Activated CD8-positive, alpha-beta memory T cell treated with anti-CD3 and anti-CD28 coated beads for 1 hour (primary cell): ENCODE measurements at places on chromosomes 1 and 21.
A peak's percentile ranks its signal among the peaks of the same experiment; 100 is the strongest.

DNA sequence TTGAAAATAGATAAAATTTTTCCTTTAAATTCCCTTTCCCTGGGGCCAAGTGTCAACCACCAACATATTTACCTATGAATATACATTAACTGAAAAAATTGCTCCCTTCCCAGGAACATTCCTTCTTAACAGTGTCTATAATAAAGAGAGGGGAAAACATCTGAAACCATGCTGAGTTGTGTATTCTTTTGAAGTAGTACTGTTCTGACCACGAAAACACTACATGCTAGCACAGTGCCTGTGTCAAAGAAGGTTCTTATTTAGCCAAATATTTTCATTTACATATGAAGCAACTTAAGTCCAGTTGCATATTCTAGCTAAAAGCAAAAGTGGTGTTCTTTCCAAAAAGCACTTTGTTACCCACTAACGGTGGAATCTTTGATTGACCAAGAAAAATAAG is 311.2 kb downstream of the VAV3 start:
- no peak for DNase-seq

DNA sequence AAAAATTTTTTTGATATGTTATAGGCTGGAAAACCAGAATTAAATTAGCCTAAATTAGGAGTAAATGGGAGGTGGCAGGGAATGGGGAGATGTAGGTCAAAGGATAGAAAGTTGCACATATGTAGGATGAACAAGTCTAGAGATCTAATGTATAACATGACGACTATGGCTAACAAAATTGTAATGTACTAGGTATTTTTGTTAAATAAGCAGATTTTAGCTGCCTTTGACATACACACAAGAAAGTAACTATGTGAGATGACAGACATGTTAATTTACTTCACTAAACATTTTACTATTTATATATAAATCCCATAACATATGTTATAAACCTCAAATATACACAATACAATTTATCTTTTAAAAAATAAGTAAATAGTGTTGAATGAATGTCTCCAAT is 30.2 kb upstream of the GLIS1 start:
- no peak for DNase-seq

- no peak for DNase-seq
These were observed 316.8 kb downstream of the NFIA start for GRCh38 chr1:61399199-61399598.

GRCh38 chr1:44696789-44697345 is 22.4 kb downstream of the ARMH1 start:
- no peak for DNase-seq

DNA sequence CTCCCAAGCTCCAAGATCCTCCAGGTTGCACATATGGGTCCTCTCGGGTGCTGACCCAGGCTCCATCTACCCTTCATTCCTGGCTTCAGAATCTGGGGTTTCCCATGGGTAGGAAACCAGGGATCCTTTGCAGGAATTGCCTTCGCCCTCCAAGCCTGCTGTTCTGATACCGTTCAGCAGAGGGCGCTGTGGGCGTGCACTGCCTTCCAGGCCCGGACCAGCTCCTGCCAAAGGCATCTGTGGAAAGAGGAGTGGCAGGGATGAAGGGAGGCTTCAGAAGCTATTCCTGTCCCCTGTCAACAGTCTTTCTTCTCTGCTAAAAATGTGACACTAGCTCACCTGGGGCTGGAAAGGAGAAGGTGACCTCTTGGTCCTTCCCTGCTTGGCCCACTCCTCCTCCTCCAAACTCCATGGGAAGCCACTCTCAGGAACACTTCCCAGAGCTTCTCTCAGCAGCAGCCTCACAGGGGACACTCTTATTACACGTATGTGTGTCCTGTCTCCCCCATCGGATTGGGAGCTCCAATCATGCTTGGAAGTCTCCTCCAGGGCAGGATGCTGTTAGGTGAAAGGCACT is 71.2 kb downstream of the VWA5B1 start:
- no peak for DNase-seq

GRCh38 chr1:182875889-182876288 is 36.7 kb downstream of the DHX9 start:
- no peak for DNase-seq

- no peak for DNase-seq
These were observed 2.0 kb downstream of the FCER1G start for GRCh38 chr1:161216945-161217712.

GRCh38 chr1:23594927-23595353 is 35.6 kb upstream of the ID3 start:
- DNase-seq = no peak

- no peak for DNase-seq
These were observed 45.1 kb upstream of the MPC2 start for GRCh38 chr1:167981933-167982332.

- DNase-seq = no peak
These were observed 287.7 kb downstream of the SDCCAG8 start for GRCh38 chr1:243543501-243543900.

- no peak for DNase-seq
These were observed 20.5 kb downstream of the LSS start for GRCh38 chr21:46207920-46208591.

- DNase-seq = no peak
These were observed 62.3 kb downstream of the GRIK3 start for GRCh38 chr1:36971852-36972618.

DNA sequence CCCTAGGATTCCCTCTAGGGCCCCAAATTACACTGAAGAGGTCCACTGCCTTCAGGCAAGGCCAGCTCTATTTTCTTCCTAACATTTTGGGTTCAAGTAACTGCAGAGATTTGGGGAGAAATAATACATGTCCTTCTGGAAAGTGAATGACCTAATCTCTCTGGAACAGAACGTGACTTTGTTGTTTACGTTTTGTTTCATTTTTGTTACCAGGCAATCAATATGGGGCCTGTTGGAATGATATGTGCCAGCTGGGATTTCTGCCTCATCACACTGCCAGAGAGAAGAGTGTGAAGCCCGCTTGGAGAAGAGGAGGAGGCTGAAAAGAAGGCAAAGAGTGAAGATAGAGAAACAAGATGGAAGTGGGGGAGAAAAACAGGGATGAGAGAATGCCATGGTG is 116.7 kb downstream of the FASLG start:
- no peak for DNase-seq

GRCh38 chr1:218969006-218969405 is 204.7 kb upstream of the LYPLAL1 start:
- no peak for DNase-seq

DNA sequence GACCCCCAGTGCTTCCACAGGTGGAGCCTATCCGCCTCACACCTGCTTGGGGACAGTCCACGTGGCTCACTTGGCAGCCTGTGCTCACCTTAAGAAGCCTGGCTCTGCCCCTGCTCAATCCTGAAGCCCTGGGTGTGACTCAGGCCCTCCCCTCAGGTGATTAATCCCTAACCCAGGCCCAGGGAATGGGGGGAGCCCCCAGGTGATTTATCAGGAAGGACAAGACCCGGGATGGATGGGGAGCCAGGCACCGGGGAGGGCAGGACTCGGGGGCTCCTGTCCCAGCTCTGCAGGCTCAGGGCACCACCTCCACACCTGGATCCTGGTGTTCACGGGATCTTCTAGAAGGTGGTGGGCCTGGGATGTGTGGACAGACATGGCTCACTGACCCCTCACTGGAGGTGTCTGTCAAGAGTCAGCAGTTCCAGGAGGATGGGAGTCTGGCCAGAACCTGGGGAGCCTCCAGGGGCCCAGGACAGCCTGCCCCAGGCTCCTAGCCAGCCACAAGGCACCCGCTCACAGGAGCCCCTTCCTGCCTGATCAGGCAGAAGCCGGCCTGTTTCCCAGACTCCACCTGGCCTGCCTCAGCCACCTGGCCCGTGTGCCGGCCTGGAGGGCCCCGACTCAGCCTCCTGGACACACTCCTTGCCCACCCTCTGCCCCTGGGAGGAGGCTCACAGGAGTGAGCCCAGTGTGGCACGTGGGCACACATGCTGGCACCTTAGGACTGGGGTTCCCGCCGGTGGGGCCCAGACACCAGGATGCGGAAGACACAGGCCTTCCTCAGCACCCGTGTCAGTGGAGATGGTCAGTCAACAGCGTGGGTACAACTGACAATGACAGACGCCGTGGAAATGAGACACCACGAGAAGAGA is 38.6 kb upstream of the COL6A1 start:
- no peak for DNase-seq

- no peak for DNase-seq
These were observed 241.7 kb upstream of the NEGR1 start for GRCh38 chr1:72524021-72524420.

DNA sequence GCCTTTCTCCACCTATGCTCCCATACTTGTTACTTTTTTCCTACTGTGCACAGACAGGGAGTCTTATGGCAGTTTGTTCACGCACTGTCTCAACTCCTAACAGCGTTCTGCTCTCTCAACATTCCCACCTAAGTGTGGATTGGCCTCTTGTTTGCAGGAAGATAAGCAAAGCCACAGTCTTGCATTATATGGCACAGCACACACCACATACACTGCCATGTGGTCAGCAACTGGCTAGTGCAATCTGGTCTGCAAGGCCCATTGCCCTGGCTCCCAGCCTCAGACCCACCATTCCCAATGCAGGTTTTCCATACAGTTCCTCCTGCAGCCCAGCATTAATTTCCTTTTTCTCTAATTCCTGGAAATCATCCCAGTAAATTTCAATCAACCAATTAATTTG is 38.3 kb upstream of the LAMC2 start:
- DNase-seq = no peak

- no peak for DNase-seq
These were observed at the start of gene ADAM15 for GRCh38 chr1:155050560-155051341. Gene ADAM15, plus strand, starts transcription at chr1:155051316. Its CDS starts 71 bp downstream, at chr1:155051387.

- DNase-seq = no peak
These were observed 122.5 kb downstream of the PCBP3 start for GRCh38 chr21:45766055-45766454.

DNA sequence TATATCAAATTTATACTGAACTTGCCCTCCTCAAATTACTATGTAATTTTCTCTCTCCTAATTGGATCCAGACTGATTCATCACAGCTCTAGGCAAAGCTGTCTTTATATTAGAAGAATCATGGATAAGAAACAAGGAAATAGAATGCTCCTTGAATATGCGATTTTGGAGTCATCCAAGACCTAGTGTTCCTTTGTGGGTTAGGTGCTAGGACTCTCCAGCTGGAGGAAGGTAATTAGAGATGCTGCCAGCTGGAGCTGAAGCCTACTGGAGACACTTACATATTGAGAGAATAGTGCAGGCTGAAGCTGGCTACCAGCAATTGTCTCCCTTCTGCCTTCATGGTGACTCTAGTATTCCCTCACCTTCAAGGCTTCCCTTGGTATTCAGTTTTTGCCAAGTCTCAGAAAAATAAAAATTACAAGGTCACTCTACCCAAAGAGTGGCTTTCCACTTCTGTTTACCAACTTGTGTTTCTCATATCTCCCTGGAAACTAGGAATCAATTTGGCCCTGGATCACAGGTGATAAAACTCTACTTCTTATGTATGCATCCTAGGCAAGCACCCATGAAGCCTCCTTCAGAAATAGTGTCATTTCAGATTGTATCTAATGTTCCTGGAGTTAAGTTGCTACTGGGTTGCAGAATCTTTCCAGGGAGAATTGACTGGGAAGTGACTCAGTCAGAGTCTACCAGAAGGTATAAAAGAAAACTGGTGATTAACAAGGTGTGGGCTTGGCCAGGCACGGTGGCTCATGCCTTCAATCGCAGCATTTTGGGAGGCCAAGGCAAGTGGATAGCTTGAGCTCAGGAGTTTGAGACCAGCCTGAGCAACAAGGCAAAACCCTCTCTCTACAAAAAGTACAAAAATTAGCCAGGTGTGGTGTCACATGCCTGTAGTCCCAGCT is 24.4 kb upstream of the DOCK7 start:
- no peak for DNase-seq

GRCh38 chr21:42374864-42375499 is 8.6 kb upstream of the TFF1 start:
- no peak for DNase-seq

DNA sequence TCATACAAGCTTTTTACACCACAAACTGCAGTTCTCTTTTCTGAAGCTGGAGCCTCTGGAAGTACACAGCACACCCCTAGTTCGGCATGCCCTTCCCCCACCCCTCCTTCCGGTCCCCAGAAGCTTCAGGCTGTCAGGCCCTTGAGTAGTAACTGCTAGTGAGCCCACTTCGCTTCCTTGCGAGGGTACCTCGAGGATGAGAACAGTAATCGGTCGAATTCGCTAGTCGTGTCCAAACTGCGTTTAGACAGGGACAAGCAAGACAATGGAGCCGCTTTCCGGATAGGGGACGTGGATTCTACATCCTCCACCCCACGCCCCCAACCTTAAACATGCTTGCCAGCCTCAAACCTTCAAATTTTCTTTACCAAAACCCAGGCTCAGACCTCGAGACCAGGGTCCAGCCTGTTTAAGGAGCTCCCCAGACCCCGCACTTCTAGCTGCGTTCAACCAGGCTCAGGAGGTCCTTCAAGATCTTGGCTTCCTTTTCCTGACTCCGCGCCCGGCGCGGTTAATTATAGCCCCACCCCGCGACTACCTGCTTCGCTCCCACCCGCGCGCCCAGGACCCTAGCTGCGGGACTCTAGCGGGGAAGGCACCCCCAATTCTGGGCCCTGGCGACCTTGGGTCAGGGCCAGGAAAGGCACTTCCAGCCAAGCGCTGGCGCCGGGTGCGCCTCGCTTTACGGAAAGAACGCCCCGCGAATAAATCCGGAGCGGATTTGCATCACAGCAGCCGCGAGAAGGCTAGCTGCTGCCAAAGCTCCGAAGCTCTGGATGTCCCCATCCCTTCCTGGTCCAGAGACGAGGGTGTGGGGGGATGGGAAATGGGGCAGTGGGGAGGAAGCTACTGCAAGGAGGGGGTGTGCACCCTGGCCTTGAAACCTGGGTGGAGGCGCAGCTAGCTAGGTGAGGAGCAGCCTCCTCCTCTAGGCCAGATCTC is 8.1 kb upstream of the TSPAN1 start:
- DNase-seq = peak; percentile 9

DNA sequence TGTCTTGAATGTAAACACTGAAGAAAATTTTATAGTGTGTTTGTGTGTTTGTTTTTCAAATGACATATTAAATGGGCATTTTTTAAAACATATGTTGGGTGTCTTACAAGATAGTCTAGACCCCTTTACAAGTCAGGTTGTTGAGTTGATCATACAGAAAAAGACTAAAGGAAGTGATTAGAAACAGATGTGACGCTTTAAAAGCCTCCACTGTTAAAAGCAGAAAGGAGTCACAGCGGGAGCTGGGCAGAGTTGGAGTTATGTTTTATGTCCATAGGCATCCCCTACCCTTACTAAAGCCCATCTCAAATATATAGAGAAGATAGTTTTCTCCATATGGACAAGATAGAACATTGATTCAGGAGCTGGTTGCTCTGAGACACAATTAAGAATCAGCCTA is 393.9 kb downstream of the PLPP3 start:
- no peak for DNase-seq

GRCh38 chr1:161915051-161915503 is 108.6 kb downstream of the OLFML2B start:
- no peak for DNase-seq

DNA sequence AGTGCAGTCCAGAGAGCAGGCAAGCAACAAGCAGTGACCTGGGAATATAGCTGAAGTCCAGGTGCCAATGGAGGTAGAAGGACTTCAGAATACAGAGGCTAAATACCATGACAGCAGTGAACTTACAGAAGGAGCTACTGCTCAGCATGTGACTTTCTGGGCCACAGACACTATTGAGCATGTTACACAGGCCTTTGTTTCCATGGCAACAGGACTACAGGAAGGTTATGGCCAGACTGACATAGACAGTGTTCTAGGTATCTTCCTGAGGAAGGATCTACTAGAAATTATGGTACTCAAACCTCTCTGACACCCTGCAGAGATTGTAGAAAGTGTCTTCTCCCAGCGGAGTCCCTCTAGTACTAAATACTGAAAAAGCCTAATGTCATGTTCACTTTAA is 11.0 kb downstream of the OR2M5 start:
- no peak for DNase-seq
